AG08395 (cell line): ENCODE measurements at places on chromosomes 1 and 21.
A peak's percentile ranks its signal among the peaks of the same experiment; 100 is the strongest.

DNA sequence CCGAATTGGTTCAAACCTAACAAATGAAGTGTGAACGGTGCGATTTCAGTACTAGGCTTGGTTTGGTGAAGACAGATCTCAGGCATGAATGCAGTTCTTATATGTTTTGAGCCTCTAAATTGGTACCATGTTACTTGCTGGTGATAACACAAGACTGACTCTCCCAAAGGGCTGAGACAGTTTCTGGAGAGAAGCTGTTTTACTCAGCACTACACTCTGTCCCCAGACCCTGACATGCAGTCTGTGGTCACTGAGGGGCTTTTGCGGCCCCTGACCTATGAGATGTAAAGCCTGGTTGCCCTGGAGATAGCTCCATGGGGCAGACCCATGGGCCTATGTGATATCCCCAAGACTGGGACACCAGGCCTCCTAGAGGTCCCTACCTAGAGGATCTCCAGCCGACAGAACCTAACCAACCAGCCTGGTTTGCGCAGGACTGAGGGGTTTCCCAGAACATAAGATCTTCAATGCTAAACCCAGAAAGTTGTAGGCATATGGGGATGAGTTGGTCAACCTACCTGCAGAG, 19.4 kb upstream of the FOXE3 start:
- no peak for DNase-seq

DNA sequence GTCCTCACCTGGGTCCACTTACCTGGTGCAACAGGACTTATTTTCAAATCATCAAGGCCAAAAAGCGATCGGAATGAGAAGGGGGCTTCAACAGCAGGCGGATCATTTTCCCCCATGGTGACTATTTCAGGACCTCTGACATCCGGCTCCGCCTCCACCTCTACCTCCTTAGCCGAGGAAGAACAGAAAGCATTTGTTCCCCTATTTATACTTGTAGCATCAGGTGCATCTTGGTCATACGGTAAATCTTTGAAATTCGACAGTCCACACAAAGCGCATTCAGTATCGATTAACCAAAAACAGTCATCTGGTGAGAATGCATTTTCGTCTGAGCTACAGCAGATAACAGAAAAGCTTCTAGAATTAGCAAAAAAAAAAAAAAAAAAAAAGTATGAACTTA, 550 bp downstream of the TMPRSS3 start:
- DNase-seq, result no peak

- DNase-seq, result no peak
These were observed 491 bp upstream of the RAP1A start for GRCh38 chr1:111618961-111619634.

DNA sequence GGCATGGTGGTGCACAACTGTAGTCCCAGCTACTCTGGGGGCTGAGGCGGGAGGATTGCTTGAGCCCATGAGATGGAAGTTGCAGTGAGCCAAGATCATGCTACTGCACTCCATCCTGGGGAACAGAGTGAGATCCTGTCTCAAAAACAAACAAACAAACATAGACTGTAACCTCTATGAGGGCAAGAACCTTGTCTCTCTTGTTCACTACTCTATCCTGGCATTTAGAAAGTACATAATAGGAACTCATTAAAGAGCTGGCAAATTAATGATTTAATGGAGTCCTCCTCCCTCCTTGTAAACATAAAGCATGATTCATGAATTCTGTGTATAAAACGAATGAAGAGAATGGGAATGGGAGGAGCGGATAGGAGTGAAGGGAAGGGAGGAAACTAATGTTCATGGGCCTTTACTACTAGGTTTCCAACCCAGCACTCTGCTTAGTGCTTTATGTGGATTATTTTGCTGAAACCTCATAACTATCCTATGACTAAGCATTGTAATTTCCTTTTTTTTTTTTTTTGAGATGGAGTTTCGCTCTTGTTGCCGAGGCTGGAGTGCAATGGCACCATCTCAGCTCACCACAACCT, 8.6 kb downstream of the LMOD1 start:
- peak; percentile 73 for DNase-seq

DNA sequence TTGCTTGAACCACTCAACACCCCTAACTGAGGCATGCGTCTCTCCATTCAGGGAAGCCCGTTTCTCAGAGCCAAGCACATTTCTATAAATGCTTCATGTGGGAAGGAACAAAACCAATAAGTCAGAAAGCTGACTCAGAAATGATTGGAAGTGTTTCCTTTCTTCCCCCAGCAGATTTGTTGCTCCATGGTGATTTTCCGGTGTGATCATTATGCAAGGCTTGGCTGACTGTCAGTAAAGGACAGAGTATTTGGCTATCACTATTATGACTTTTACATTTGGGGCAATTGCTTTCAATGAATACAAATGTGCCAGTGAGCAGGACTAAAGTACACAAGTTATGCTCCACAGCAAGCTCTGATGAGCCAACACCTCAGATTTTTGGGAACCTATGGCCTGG, 53.3 kb upstream of the ZC3H11B start:
- peak; percentile 5 for DNase-seq

- DNase-seq, result no peak
These were observed 1.6 kb upstream of the HYI start for GRCh38 chr1:43455213-43455889.

- peak; percentile 74 for DNase-seq
These were observed 99.1 kb upstream of the ARTN start for GRCh38 chr1:43834280-43835081.

GRCh38 chr1:65630855-65631254, 161.8 kb upstream of the PDE4B start:
- DNase-seq, result no peak

GRCh38 chr1:2930913-2931723, 90.1 kb upstream of the ACTRT2 start:
- no peak for DNase-seq

- no peak for DNase-seq
These were observed 394.3 kb upstream of the ADGRL2 start for GRCh38 chr1:81406292-81406999.

- no peak for DNase-seq
These were observed 12.1 kb downstream of the ICMT start for GRCh38 chr1:6223617-6224016.

DNA sequence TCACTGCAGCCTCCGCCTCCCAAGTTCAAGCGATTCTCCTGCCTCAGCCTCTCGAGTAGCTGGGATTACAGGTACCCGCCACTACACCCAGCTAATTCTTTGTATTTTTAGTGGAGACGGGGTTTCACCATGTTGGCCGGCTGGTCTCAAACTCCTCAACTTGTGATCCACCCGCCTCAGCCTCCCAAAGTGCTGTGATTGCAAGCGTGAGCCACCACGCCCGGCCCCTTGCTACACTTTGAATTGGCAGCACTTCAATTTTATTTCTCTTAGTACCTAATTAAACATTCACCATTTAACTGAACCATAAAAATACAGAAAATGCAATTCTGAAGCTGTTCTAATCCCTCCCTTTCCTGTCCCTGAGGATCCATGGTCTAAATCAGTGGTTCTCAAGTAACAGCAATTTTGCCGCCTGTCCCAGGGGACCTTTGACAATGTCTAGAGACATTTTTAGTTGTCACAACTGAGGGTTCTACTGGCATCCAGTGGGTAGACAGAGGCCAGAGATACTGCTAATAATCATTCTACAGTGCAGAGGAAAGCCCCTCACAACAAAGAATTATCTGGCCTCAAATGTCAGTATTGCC, 4.3 kb upstream of the BCL2L15 start:
- DNase-seq, result no peak

GRCh38 chr1:7250176-7250575, 464.9 kb downstream of the CAMTA1 start:
- no peak for DNase-seq

- no peak for DNase-seq
These were observed 615.5 kb upstream of the ADAMTS5 start for GRCh38 chr21:27582246-27582947.

DNA sequence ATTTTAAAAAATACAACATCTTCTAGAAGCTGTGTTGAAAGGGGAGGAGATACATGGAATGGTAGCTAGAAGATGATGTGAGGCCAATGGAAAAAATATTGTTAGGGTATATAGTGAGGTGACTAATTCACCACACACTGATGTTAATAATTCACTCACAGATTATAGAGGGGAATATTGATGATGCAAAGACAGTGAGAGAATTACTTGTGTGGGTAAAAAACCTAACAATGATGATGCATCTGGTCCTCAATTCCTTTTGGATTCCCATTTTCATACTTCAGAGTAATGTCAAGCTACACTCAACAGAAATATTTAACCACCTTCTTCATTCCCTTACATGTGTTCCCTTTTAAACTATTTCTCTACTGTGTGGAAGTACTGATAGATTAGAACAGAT, 169.5 kb upstream of the DPYD start:
- peak; percentile 45 for DNase-seq

- DNase-seq, result no peak
These were observed 60.4 kb downstream of the LEPR start for GRCh38 chr1:65480684-65481405.

GRCh38 chr21:45303091-45303615, 15.5 kb upstream of the POFUT2 start:
- no peak for DNase-seq

DNA sequence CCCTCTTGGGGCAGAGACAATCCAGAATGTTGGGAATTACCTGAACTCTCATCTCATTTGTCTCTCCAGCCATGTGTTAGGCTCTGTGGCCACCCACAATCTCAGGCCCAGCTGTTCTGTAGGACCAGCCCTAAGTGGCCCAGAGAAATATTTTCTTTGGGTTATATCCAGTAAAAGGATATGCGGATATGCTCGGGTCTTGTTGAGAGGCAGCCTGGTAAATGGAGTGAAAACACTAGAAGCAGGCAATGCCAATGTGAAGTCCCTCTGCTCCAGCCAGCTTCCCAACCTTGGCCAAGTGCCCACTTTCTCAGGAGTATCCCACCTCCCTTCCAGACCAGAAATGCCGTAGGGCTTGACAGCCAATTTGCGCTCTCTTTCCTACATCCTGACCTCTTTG, 192.2 kb downstream of the ST6GALNAC3 start:
- no peak for DNase-seq

DNA sequence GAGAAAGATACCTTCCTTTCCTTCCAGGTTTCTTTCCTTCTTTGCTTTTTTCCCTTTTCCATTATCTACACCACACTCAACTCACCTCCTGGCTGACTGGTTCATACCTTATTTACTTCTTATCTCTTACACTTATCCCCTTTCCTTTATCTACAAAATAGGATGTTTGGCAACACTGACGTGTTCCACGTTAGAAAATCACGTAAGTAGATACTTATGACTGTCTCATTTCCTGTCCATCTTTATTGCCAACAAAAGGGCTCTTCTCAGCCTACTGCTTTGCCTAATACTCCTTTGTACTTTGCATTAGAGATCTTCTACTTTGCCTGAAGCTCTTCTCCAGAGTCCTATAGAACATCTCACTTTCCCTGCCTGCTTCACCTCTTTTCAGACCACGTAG, 25.1 kb downstream of the SYNJ1 start:
- DNase-seq, result peak; percentile 50

DNA sequence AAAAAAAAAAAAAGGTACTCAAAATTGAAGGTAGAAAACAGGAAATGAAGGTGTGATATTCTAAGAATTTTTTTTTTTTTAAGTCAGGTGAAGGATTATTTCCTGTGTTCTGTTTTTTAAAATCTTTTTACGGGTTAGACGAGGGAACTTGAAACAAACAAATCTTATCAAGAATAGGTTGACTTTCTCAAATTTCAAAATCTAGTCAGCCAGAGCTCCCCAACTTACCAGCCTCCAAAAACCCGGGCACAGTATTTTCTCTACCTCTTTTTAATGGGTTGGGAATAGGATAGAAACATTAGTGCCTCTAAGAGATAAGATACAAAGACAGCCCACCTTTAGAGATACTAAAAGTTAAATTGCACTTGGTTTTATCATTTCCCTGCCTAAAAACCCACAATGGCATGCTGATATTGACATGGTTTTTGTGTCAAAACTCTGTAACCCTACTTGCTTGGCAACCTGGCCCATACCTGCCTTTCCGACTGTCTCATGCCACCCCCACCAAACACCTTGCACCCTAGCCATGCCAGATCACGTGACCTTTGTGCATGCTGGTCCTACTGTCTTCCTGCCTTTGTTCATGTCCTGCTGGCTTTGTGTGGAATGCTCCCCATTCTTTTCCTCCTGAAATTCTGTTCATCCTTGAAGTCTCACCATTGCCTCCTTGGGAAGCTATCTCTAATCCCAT, 4.2 kb downstream of the RCAN3 start:
- no peak for DNase-seq

DNA sequence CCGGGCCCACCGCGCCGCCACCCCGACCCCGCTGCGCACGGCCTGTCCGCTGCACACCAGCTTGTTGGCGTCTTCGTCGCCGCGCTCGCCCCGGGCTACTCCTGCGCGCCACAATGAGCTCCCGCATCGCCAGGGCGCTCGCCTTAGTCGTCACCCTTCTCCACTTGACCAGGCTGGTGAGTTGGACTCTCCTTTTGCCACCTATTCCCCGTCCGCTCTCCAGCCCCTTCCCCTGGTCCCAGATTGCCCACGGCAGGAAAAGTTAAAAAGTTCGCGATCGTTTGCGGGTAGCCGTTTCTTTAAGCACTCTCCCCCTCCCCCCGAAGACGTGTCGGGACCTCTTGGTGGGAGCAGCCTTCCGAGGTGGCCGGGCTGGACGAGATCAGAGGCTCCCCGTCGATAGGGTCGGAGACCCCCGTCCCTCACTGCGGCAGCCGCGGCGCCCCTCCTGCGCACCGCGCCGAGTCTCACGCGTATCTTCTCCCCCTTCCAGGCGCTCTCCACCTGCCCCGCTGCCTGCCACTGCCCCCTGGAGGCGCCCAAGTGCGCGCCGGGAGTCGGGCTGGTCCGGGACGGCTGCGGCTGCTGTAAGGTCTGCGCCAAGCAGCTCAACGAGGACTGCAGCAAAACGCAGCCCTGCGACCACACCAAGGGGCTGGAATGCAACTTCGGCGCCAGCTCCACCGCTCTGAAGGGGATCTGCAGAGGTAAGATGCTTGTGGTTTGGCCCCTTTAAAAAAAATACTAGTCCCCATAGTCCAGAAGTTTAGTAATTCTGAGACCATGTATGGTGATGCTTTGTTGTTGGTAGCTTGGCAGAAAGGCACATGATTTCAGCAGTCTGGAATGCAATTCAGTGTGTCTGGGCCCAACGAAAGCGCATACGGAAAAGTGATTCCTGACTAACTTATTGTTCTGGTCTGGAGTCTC, 576 bp downstream of the CCN1 start:
- no peak for DNase-seq

- DNase-seq, result no peak
These were observed 9.3 kb downstream of the ASH1L start for GRCh38 chr1:155553349-155553748.

DNA sequence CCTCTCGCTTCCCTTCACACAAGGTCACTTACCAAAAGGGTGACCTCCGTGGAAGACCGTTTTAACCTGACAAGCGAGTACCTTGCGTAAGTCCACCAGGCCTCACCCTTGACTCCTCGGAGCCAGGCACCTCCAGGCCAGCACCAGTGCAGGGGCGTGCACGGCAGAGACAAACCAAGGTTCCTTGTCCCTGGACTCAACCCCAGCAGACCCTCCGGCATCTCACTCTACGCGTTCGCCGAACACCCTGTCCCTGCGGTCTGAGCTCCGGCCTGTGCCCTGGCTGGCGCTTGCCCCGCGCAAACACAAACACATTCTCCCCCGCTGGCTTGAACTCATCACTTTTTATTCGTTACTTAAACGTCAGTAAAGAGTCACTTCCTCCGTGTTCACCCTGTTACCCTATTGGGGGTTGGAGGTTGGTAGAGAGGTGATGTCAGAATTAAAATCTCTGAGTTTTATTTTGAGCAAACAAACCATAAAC, 4.5 kb downstream of the TBX15 start:
- DNase-seq, result no peak
